ENCODE measurements at places on chromosomes 2 and 18. TPM values are rescaled to one million over a fixed set of nuclear protein-coding genes. Genes with fewer than 3 reads are reported as not detected.

LCT gene
- under 0.01 TPM for total RNA-seq

ADRA2B gene
- not detected for total RNA-seq

ASB18 gene
- not detected for total RNA-seq

DNAJC5G gene
- not detected for total RNA-seq

DTNA gene
- total RNA-seq = 19.8 TPM

SH2D6 gene
- not detected for total RNA-seq

ELOA2 gene
- not detected for total RNA-seq

ATF2 gene
- 92.8 TPM for total RNA-seq

Data from thoracic aorta endothelial cell (primary cell).